Cerebellar nuclear complex (tissue), 1 donor: ENCODE measurements at places on chromosomes 5 and 9.
A peak's percentile ranks its signal among the peaks of the same experiment; 100 is the strongest.

DNA sequence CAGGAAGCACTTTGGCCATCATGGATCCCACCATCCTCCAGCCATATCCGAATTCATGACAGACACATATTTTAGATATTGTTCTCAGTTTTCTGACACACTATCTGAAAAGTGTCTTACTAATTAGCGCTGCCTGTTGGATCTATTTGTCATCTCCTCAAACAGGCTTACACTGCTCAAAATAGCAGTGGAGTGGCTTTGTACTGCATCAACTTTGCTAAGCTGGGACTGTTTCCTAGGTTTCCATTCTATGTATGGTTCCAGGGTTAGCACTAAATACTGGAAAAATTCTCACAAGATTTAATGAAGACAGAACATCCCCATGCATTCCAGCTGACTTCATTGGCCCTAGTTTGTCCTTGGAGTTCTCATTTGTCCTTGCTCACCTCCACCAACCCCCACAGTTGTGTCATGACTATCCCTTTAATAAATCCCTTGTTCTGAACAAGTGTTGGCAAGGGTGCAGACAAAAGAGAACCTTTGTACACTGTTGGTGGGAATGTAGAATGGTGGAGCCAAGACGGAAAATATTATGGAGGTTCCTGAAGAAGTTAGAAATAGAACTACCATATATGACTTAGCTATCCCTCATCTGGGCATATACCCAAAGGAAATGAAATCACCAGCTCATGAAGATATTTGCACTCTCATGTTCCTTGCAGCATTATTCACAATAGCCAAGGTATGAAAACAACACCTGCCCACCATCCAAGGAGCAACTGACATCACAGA, 136.5 kb upstream of the RAI14 start:
- DNase-seq = no peak

DNA sequence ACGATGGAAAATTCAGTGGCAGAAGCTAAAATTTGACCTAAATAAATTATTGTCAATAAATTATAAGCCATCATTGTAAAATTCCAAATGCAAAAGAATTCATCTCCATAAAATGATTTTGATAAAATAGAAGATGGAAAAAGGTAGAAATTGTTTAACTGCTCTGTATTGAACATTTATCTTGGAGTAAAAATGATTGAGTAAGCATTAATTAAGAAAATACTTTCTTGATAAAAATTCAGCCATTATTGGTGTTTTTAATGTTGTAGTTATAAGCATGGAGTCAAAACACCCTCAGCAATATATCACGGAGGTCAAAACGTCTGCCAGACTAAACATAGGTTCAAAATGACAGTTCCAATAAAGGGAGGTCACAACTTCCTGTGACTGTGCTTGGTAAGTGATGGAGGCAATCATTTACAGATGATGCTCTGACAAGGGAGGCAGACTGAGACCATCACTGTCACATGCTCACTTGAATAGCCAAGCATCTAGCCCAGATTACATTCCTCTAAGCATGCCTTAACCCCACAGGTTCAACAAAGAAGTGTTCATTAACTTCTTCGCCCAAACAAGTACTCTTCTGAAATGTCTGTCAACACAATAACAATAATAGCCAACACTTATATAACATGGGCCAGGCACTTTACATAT, 69.5 kb downstream of the SH3TC2 start:
- no peak for DNase-seq

- no peak for DNase-seq
Measured at GRCh38 chr5:111782216-111782615, 25.2 kb upstream of the NREP start.

- no peak for DNase-seq
Measured at GRCh38 chr9:124706685-124707084, 64.4 kb downstream of the NR6A1 start.

DNA sequence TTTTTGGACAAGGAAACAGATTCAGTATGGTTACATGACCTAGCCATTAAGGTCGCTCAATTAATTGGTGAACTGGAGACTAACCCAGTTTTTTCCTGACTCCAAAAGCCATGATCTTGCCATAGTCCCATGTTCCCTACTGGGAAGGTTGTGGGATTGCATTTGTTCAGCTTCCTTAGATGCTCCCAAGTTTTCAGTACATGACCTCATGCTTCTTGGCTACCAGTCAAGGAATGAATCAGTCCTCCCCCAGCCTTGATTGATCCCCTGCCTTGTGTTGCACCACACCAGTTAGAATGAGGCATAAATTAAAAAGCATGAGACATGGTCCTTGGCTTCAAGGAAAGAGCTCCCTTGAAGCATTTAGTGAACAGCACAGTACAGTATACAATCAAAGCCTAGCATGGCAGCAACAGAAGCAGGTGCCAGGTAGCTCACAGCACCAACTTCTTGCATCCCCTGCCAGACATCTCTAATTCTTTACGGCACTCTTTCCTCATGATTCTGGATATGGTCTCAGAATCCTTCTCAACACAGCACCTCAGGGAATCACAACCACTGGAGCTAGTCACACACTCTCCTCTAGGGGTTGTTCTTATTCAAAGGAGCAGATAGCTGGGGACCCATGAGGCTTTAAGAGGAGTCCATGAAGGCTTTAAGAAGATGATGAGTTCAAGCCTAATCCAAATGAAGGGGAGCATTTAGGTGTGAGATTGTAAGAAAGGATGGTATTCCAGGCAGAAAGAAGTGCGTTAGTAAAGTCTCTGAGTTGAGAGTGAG, 295.5 kb upstream of the CLINT1 start:
- DNase-seq = no peak

DNA sequence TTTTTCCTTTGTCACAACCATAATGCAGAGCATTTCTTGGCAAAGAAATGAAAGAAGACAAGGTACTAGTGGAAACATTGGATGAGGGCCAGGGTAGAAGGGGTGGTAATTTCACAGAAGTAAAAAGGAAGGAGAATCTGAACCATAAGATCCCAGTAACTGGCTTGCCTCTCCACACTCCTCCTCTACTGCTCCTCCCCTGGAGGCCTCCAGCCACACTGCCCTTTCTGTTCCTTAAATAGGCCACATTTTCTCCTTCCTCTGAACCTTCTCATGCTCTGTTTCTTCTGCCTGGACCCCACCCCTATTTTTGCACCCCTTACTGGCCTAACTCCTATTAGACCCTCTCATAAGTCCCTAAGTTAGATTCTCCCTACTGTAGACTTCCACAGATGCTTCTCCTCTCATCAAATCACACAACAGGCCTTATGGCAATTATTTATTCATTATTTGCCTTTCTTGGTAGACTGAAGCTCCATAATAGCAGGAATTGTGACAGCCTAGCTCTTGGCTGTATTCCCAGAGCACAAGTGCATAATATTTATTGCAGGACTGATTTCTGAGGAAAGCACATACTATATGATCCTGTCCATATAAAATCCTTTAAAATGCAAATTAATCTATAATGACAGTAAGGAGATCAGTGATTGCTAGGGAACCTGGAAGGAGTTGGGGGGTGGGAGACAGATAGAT, 31.3 kb upstream of the GRIA1 start:
- no peak for DNase-seq

GRCh38 chr9:3200331-3200774, 325.4 kb downstream of the RFX3 start:
- no peak for DNase-seq

- no peak for DNase-seq
Measured at GRCh38 chr9:76729980-76730737, 34.1 kb upstream of the PCA3 start.

GRCh38 chr5:61089351-61089750, 72.9 kb downstream of the SMIM15 start:
- no peak for DNase-seq

- DNase-seq = no peak
Measured at GRCh38 chr9:122456123-122456522, 21.6 kb downstream of the OR1J1 start.

DNA sequence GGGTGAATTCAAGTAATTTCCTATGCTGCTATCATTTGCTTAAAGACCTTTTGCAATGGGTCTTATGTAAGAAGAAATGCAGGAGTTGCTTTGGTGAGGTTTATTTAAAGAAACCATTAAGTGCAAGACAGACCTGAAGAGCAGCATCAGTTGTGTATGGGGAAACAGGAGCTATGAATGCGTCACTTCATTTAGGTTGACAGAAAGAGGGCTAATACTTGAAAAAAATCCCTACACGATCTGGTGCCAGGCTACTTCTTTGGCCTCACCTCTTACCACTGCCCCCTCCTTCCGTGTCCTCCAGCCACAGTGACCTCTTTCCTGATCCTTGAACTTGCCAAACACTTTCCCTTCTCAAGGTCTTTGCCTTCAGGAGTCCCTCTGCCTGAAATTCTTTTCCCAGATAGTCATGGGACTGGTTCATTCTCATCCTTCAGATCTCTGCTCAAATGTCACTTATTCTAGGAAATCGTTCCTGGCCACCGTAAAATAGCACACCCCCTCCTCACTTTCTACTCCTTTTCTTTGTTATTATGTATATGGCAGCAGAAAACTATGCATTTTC, 1.4 kb upstream of the JAK2 start:
- DNase-seq = no peak

DNA sequence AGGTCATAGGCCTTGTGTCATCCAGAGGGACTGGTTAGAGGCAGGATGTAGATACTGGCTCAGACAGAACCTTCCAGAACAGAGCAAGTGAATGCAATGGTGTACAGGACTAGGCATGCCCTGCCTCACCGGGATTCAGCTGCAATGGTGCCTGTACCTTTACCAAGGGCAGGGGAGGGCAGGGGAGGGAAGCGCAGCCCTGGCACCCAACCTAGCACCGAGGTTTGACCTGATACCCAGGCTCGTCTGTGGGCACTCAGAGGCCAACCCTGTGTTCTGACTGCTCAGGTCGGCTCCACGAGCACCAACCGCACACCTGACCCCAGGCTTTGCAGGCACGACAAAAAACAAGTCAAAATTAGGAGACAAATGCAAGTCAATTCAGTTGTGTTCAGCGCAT, 47.3 kb upstream of the GFPT2 start:
- no peak for DNase-seq

DNA sequence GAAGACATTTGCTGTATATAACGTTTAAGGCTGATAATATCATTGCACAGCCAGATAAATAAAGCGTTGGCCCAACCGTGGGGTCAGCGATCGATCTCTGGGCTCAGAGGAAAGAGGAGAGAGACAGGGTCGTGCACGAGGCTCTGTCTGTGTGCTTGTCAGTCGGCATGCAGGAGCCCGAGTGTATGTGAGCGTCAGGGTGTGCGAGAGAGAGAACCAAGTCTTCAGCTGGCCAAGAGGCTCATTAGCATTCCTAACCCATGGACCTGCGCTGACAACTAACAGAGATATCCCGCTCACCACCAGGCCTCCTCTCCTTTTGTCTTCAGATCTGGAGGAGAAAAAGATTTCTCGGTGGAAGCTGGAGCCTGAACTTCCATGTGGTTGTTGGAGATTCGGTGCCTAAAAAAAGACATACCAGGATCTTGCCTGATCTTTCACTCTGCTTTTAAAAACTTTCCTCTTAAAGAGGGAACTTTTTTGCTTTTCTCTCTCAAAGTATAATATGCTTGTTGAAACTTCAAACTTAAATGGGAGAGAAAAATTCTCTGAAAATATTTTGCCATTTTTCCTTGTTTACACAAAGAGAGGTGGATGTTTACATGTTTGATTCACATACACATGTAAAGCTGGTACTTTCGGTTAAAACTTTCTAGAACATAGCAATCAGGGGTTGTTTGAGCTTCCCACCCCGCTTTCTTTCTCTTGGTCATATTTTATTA, 16.5 kb downstream of the NR2F1 start:
- peak; percentile 50 for DNase-seq

- no peak for DNase-seq
Measured at GRCh38 chr9:123548741-123549545, 192.9 kb downstream of the CRB2 start.

DNA sequence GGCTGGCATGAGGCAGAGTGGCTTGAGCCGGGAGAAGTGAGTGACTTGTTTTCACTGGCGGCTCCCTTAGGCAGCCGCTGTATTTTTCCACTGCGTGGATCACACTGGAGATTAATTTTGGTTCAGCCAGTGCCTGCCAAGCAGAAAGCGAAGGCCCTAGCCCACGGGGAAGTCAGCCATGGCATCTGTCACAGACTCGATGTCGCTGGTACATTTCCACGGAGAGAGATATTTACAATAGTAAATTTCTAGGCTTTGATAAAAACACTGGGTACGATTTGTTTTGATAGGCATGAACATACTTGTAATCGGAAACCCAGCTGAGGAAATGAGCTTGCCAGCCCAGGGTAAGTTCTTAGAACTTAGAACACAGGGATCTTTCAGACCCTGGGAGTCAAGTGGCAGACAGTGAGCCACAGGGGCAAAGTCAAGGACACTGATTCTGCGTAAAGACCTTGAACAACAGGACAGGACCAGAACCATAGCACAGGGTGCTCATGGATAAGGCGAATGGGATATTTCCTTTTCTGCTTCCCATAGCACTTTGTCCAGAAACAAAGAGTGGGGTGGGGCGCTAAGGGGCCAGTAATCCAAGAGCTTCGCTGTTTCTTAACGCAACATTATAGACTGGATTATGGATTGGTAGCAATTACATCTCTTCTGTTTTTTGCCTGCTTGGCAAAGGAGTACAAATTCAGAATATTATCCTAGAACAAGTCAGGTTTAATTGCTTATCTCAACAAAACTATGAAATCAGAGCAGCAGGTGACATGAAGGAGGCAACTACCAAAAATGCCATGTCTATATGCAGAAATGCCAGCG, 4.5 kb downstream of the DUSP1 start:
- DNase-seq = peak; percentile 88

DNA sequence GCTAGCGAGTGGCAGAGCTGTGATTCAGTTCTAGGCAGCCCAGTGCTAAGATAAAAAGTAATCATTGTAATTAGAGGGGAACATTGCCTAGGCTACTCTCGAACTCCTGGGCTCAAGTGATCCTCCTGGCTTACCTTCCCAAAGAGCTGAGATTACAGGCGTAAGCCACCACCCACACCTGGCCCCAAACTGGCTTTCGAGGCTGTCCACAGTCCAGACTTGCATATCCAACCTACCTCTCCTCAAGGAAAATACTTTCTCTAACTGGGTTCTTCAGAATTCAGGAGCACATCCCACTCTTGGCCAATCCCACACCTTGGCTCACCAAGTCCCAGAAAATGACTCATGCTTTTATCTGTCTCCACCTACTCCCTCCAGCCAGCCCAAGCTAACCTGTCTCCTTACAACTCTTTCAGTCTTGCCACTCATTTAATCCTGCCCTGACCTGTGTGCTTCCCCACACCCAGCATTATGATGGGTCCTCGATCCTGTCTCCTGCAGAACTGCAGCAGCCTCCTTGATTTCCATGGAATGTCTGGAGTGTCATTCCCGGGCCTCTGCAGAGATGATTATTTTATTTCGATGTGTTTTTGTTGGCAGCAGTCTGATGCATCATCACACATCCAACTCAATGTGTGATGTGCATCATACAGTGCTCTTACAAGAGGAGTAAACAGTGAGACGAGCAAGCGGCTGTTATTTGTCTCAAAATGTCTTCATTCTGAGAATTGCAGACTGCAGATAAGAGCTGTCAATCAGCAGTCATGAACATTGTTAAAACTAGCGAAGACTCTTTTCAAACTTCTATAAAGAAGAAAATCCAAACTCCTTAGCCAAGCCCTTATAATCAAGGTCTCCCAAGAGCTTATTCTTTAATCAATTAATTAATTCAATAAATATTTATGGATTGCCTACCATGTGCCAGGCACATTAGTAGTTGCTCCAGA, 167.3 kb downstream of the SEC61B start:
- DNase-seq = no peak
